IMR-90 (cell line): ENCODE measurements at places on chromosomes 4 and X. TPM values are rescaled to one million over a fixed set of nuclear protein-coding genes. Genes with fewer than 3 reads are reported as not detected.

The PFKFB1 gene
- total RNA-seq, result under 0.01 TPM in 1 of 2 replicates, not detected in the other

The TCEAL2 gene
- total RNA-seq, result not detected in 2 replicates

The MCF2 gene
- under 0.01 TPM in 1 of 2 replicates, not detected in the other for total RNA-seq

The SSX4 gene
- total RNA-seq, result not detected in 2 replicates

The TLR6 gene
- 3.9 and 4.4 TPM in 2 replicates for total RNA-seq
